ENCODE measurements at places on chromosomes 2 and 18.

DNA sequence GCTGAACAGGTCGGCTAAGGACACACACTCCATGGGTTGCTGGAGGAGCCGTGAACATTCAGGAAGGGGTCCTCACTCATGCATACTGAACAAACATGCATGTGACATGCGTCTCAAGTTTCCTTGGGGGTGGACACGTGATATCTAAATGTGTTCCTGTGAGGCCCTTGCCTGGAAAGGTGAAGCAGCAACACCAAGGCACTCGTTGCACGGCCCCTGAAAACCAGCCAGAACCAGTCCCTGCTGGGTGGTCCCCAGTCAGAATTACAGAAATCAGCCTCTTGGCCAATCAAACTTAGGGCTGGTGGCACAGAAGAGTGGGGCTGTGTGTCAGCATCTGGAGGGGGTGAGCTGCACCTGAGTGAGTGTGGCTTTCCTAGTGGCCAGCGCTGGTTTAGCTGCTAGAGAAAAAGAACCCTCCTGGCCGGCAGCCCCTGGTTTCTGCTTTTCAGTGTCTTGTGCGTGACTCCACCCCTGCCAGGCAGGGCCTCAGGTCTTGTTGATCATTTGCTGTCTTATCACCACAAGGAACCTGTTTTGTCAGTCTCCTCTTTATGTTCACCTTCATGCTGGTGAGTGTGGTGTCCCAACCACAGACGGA is 3.2 kb upstream of the AQP12B start:
- no peak for DNase-seq

DNA sequence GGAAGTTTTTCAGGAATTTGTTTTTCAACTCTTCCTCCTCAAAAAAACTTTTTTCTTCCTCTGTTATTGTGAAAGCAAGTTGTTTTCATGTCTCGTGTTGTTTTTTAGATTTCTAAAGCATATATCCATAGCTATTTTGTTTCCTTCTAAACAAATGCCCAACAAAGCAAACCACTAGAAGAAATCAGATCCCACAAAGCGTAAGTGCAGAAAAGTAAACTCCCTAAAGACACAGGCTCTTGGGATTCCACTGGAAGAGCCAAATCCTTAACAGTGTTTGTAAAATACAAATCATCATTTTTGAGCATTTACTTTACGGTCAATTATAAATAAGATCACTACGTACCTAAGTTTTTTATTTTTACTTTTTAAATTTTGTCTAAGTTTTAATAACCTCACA is 21.7 kb upstream of the RIF1 start:
- no peak for DNase-seq

- DNase-seq, result no peak
Measured at GRCh38 chr2:53467467-53468180, 300.0 kb upstream of the CHAC2 start.

DNA sequence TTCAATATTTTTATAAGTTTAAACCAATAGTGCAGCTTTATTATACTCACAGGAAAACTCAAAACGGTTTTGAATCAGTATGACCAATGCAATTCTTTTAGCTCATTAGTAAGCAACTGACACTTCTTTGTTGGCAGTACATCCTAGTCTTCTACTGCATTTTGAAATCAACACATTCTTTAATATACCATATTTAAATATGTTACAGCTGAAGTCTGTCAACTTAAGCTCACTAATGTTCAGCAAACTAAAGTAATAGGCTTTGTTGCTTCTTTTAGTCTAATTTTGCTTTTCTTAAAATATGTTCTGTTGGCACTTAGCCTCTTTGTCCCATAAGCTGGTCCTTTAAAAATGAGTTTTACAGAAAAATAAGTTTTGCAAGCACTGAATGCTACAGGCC is 55.4 kb upstream of the CCBE1 start:
- no peak for DNase-seq

- no peak for DNase-seq
Measured at GRCh38 chr18:79544386-79544963, 135.1 kb upstream of the CTDP1 start.

- DNase-seq, result no peak
Measured at GRCh38 chr2:176158855-176159662, 2.0 kb downstream of the HOXD3 start.

- no peak for DNase-seq
Measured at GRCh38 chr2:173959358-173959884, 5.8 kb downstream of the SP3 start.

DNA sequence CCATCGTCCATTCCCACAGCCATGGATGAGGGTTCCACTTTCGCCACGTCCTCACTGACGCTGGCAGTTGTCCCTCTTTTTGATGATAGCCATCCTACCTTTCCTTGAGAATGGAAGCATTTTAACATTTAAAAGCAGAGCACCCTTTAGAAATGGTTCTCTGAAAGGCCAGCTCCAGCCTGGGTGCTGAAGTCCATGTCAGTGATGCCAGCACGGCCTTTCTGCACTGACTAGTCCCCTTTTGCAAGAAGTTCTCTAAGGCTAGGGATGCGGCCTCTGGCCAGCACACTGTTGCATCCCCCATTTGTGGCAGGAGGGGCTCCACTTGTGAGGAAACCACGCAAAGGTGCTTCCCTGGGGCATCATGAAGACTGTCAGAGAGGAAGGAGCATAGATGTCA is 203.5 kb downstream of the MGAT5 start:
- no peak for DNase-seq

- DNase-seq, result peak; percentile 90
Measured at GRCh38 chr18:58997811-58998337, 133.2 kb downstream of the ZNF532 start.

DNA sequence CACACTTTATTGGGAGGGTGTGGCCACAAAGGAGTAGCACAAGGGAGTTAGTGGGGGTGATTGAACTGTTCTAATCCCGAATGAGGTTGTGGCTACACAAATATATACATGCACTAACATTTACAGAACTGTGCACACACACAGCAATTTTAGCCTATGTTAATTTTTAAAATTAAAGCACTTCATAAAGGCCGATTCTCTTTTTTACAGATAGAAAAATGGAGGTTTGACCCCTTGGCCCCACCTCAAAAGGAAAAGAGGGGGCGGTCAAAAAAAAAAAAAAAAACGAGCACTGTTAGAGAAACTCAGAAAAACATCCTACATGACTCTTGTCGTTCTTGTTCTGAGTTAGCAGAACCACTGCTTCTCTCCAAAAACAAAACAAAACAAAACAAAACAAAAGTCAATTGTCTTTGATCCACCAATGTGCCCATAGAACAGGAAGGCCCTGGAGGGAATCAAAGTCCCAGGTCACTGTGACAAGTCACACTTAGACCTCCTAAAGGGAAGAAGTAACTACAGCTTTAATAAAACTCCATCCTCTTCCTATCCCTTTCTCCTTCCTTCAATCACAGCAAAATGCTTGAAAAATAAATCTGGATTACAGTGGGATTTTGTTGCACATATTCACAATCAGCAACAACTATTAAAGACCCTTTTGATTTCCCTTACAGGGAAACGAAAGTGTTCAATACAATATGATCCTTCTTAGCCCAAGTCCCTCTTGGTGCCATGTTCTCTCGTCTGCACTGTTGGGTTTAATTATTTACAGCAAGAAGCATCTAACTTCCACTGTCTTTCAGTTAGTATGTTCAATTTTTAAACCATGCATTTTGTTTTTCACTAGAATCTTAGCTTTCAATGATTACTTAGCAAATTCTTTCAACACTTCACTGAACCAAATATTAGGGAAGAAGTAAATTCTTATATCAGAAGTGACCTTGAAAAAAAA is 16.6 kb downstream of the LRP2 start:
- DNase-seq, result no peak

- DNase-seq, result no peak
Measured at GRCh38 chr2:107738266-107738665, 88.4 kb upstream of the RGPD4 start.

GRCh38 chr2:182179176-182179575 is 193.5 kb downstream of the PPP1R1C start:
- no peak for DNase-seq

DNA sequence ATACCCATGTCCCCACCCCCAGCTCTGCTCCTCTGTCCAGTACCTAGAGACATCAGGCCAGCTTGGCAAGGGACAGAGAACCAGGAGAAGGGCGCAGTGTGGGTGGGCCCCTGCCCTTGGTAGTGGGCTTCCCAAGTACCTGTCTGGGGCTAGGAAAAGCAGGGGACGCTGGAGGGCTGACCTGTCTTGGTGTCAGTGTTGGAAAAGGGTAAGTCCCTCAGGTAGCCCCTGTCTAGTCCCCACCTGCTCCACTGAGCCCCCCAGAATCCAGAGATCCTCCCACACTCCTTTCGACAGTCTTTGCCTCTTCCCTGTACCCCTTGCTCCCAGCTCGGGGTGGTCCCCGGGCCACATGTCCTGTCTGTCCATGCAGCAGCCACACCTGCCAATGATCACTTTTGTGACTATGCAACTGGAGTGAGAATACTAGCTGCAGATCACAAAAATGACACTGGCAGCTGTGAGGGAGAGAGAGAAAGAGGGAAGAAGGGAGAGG is 14.6 kb downstream of the DNAJB2 start:
- no peak for DNase-seq

DNA sequence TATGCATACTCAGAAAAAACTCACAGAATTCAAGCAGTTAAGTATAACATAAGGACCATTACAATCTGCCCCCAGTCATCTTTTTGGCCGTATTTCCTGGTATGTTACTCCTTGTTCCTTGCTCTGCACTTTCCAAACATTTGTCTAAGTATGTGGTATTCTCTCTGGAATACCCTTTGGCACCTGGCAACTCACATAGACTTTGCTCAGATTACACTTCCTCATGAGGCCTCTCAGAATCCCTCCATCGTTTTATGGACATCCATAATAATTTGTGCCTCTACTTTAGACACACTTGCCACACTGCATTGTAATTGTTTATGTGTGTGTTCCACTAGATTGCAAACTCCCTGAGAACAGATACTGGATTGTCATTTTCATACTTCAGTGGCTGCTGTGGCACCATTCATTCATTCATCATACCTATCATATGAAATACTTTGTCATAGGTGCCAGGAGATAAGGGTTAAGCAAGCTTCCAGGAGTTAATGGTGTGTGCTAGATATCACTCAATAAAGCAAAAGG is 84.0 kb downstream of the HIBCH start:
- DNase-seq, result no peak

DNA sequence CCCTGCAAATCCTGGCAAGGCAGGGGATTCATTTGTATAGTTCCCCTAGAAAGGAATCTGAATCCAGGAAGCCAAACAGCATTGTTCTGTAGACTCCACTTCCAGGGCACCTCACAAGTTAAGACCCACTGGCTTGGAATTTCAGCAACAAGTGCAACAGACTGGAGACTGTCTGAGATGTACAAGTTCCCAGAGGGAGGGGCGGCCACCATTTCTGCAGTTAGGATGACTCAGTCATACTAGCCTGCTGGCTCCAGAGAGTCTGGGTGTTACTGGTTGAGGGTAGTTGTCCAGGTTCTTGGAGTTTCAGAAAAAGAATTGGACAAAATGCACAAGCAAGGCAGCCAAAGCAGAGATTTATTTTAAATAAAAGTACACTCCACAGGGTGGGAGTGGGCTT is 384.2 kb downstream of the DSC3 start:
- no peak for DNase-seq

- peak; percentile 87 for DNase-seq
Measured at GRCh38 chr2:32946314-32947075, at the start of gene LTBP1. TSS of gene LTBP1 (plus strand) at chr2:32946953. CDS start at chr2:32947325, 372 bp downstream.

DNA sequence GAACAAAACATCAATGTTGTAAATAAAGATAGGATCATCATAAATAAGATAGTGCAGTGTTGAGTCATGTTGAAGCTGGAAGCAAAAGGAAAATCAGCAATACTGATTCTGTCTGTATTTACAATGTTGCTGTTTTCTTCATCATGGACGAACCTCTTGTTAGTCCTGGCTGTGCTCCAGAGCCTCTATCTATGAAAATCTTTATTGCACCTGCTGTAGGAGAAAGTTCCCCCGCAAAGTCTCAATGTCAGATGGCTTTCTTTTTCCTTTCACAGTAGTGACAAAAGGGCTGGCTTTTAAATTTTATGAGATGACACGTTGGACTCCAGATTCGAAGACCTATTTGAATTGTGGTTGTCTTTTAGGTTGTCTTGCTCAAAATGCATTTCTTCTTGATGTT is 98.5 kb upstream of the LRRTM1 start:
- no peak for DNase-seq

GRCh38 chr2:39508198-39508597 is 71.1 kb upstream of the MAP4K3 start:
- DNase-seq, result peak; percentile 40

GRCh38 chr2:2743164-2743571 is 412.1 kb upstream of the MYT1L start:
- DNase-seq, result peak; percentile 75

GRCh38 chr2:148653437-148653836 is 8.9 kb downstream of the EPC2 start:
- no peak for DNase-seq

DNA sequence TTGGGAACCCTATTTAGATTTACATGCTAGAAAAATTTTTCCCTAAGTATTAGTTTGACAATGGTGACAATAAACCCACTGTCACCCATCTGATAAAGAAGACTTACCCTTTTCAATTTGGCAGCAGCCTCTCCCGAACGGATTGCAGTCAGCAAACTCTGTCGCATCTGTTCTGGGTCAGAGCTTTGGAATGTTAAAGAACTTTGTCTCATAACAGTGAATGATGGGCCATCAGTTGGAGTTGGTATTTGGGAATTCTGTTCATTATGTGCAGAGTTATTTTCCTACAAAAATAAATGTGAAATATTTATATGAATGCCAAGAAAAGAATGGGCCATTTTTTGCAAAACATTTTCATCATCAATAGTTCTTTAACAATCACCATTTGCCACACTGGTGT is 70.8 kb upstream of the GRB14 start:
- DNase-seq, result no peak

GRCh38 chr2:99663641-99664040 is 173.8 kb upstream of the REV1 start:
- no peak for DNase-seq

DNA sequence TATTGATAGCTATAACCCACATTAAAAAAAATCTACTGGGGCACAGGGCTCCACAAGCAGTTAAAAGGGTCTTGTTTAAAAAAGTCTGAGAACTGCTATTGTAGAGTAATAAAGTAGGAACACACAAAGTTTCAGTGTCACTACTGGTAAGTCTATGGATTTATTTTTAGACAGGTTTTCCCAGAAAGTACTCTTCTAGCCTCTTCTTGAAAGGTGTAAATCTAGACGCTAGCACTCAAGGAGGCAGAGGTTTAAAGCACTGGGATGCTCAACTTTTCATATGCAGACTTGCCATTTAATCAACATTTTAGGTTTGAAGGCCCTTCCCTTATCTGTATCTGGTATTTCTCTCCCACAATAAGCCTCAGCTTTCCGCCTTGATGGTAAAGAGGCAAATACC is 33.4 kb downstream of the FBXO11 start:
- no peak for DNase-seq

- DNase-seq, result no peak
Measured at GRCh38 chr2:230734247-230735175, 21.9 kb downstream of the CAB39 start.

DNA sequence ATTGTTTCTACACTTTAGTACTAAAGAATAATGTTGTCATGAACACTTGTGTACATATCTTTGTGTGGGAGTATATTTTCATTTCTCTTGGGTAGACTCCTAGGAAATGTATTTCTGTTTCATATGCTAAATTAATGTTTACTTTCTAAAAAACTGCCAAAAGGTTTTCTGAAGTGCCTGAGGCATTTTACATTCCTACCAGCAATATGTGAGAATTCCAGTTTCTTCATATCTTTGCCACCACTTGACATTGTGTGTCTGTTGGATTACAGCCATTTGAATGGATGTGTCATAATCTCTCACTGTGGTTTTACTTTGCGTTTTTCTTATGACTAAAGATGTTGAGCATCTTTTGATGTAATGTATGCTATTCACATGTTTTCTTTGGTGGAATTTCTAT is 428.2 kb upstream of the KCNH7 start:
- DNase-seq, result peak; percentile 86

Data from astrocyte of the hippocampus (primary cell).